ENCODE measurements at places on chromosomes 5 and 9. TPM values are rescaled to one million over a fixed set of nuclear protein-coding genes. Genes with fewer than 3 reads are reported as not detected.

Gene GADD45G
- total RNA-seq = 22.4 TPM

Gene ENG
- total RNA-seq = 42.4 TPM

Gene OTP
- total RNA-seq = not detected

Gene PROB1
- 0.19 TPM for total RNA-seq

Gene AK8
- 0.83 TPM for total RNA-seq

Gene SMIM33
- total RNA-seq = not detected

Gene PCA3
- not detected for total RNA-seq

Gene SEMA5A
- 8.8 TPM for total RNA-seq

Gene ANKRD18B
- total RNA-seq = 0.73 TPM

Gene MAMDC4
- total RNA-seq = 3.8 TPM

Gene REEP5
- 77.4 TPM for total RNA-seq

Gene ORM2
- 3.1 TPM for total RNA-seq

Gene MBLAC2
- 3.5 TPM for total RNA-seq

Gene PCDHA11
- 1.4 TPM for total RNA-seq

Gene ORM1
- not detected for total RNA-seq

Gene TMEM174
- not detected for total RNA-seq

Gene PPP3R2
- total RNA-seq = not detected

Gene ADAMTSL2
- 5.5 TPM for total RNA-seq

Gene PCDH12
- total RNA-seq = 0.69 TPM

Gene ADRA1B
- 0.16 TPM for total RNA-seq

Gene NR4A3
- total RNA-seq = 1.0 TPM

Gene SLC46A2
- not detected for total RNA-seq

Gene SLC34A1
- not detected for total RNA-seq

Gene FREM1
- 5.2 TPM for total RNA-seq

Gene PCDHA13
- total RNA-seq = 0.73 TPM

Gene PCDHA2
- 0.09 TPM for total RNA-seq

Gene SLCO4C1
- 0.64 TPM for total RNA-seq

Gene PRLR
- total RNA-seq = 13.0 TPM

Gene F2RL1
- total RNA-seq = 18.8 TPM

Gene KIF4B
- not detected for total RNA-seq

Gene PCDHB5
- 5.4 TPM for total RNA-seq

Gene SLC25A2
- total RNA-seq = 0.20 TPM

Gene ATOX1
- 30.5 TPM for total RNA-seq

Gene HAVCR2
- 0.87 TPM for total RNA-seq

Gene RAPGEF1
- 62.6 TPM for total RNA-seq

Gene ZNG1F
- 4.4 TPM for total RNA-seq

Gene NIM1K
- total RNA-seq = 0.06 TPM

Gene LCN9
- total RNA-seq = not detected

Gene DBH
- not detected for total RNA-seq

Gene STING1
- 19.7 TPM for total RNA-seq

Gene PALM2AKAP2
- total RNA-seq = 0.83 TPM

Gene PIP5K1B
- total RNA-seq = 6.3 TPM

Gene PCDHB13
- total RNA-seq = 2.4 TPM

Gene CCDC192
- total RNA-seq = not detected

Gene GBGT1
- 11.9 TPM for total RNA-seq

Gene IFNE
- not detected for total RNA-seq

Gene CA9
- 6.6 TPM for total RNA-seq

Gene NUTM2F
- total RNA-seq = not detected

Gene CTXN3
- not detected for total RNA-seq

Gene G3BP1
- total RNA-seq = 43.3 TPM

Gene WDR31
- 4.5 TPM for total RNA-seq

Gene C9
- not detected for total RNA-seq

Gene BSPRY
- 23.5 TPM for total RNA-seq

Data from pancreas (tissue), 10 donors.